ENCODE measurements at places on chromosomes 7 and 10. TPM values are rescaled to one million over a fixed set of nuclear protein-coding genes. Genes with fewer than 3 reads are reported as not detected.

DNA sequence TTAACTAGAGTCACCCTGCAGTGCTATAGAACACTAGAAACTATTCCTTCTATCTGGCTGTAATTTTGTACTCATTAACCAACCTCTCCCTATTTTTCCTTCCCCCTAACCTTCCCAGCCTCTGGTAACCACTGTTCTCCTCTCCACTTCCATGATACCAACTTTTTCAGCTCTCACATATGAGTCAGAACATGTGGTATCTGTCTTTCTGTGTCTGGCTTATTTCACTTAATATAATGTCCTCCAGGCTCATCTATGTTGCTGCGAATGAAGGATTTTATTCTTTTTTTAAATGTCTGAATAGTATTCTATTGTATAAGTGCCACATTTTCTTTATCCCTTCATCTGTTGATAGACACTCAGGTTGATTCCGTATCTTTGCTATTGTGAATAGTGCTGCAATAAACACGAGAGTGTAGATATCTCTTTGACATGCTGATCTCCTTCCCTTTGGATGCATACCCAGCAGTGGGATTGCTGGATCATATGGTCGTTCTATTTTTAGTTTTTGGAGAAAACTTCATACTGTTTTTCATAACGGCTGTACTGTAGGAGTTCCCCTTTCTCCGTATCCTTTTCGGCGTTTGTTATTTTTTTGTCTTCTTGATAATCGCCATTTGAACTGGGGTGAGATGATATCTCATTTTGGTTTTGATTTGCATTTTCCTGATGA is 101.4 kb downstream of the FAM107B start:
- H3K4me3 ChIP-seq: no peak overlapping the region
- H3K36me3 ChIP-seq: no peaks in the 10 kb centered on the region
- H3K4me1 ChIP-seq: peaks cover 42% of the 10 kb centered on the region
- no peaks in the 10 kb centered on the region for H3K27me3 ChIP-seq

WIPF3 gene
- total RNA-seq: 0.41 TPM

GRCh38 chr7:148819697-148820360 is 64.3 kb downstream of the EZH2 start:
- no peak for DNase-seq
- H3K27me3 ChIP-seq: no peaks in the 10 kb centered on the region
- no peak overlapping the region for H3K4me3 ChIP-seq
- H3K36me3 ChIP-seq: no peaks in the 10 kb centered on the region

SFRP5 gene
- total RNA-seq: 3.8 TPM

DNA sequence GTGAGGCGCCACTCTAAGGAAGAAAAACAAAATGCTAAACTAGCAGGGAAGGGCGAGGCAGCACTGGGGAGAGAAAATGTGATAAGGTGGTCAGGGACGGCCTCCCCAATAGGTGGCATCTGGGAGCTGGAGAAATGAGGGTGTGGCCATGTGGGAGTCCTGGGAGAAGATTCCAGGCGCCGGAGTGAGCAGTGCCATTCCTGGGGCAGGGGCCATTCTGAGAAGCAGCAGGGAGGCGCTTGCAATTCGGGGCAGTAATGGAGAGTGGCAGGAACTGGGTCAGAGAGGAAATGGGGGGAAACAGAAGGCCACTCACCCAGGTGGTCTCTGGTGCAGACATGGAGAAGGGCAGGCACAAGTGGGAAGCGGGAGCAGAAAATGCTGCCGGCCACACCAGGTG is 61.8 kb upstream of the LRRC18 start:
- DNase-seq: no peak
- no peak overlapping the region for H3K27ac ChIP-seq
- H3K4me1 ChIP-seq: no peaks in the 10 kb centered on the region
- H3K4me3 ChIP-seq: no peak overlapping the region

- no peak overlapping the region for H3K27ac ChIP-seq
- H3K36me3 ChIP-seq: no peaks in the 10 kb centered on the region
- no peaks in the 10 kb centered on the region for H3K4me1 ChIP-seq
- H3K27me3 ChIP-seq: no peaks in the 10 kb centered on the region
- no peak for DNase-seq
- no peak overlapping the region for H3K4me3 ChIP-seq
These were observed 237.9 kb downstream of the ADARB2 start for GRCh38 chr10:1499359-1499957.

GRCh38 chr10:86711513-86712316 is 43.4 kb downstream of the LDB3 start:
- peaks cover 15% of the 10 kb centered on the region for H3K4me1 ChIP-seq
- peak; percentile 56 for DNase-seq
- no peaks in the 10 kb centered on the region for H3K36me3 ChIP-seq

- H3K36me3 ChIP-seq: no peaks in the 10 kb centered on the region
- no peak for DNase-seq
- H3K4me1 ChIP-seq: no peaks in the 10 kb centered on the region
These were observed 170.8 kb upstream of the KMT2E start for GRCh38 chr7:104843198-104843597.

GRCh38 chr7:10192074-10192473 is 781.6 kb upstream of the PHF14 start:
- no peak overlapping the region for H3K27ac ChIP-seq
- no peak overlapping the region for H3K4me3 ChIP-seq
- no peak for DNase-seq
- no peaks in the 10 kb centered on the region for H3K27me3 ChIP-seq

DNA sequence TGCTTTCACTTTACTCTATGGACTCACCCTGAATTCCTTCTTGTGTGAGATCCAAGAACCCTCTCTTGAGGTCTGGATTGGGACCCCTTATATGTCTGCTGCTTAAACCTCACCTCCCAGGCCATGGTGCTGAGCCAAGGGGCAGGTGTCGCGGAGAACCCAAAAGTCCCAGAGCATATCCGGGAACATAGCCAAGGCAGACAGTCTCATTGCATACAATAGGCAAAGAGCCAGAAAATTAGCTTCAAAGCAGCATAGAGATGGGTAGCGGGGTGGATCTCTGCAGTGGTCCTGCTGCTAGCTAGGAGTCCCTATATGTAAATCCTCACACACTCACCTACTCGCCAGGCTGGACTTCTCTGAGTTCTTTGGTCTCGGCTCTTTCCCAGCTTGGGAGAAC is 5.5 kb downstream of the CCL24 start:
- no peak overlapping the region for H3K27ac ChIP-seq
- no peaks in the 10 kb centered on the region for H3K36me3 ChIP-seq
- DNase-seq: no peak
- H3K4me3 ChIP-seq: no peak overlapping the region
- no peaks in the 10 kb centered on the region for H3K4me1 ChIP-seq

DNA sequence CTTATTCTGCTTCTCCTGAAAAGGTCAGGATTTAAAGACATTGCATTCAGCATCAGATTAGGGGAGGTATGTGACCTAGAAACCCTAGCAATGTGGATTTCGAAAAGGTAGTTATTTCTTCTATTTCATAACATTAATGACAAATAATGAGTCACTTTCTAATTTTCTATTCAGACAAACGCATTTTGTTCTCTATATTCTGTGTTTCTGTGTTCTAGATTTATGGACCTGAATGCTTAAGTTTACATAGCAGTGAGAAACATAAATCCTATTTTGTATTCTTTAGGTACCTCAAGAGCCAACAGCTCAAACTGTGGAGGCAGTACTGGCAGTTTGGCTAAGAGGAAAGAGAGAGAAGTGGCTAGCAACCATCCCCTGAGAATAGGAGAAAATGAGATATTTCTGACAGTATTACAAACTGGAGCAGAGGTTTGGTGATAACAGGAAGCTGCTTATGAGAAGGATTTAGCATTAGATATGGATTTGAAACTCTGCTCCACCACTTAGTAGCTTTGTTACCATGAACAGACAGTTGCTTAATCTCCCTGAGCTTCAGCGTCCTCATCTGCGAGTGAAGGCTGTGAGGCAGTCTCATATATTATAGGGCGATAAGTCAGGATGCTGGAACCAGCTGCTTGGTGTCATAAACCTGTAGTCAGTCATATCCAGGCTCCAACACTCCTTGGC is 28.2 kb downstream of the CDK14 start:
- no peak overlapping the region for H3K4me3 ChIP-seq
- H3K27ac ChIP-seq: no peak overlapping the region
- no peaks in the 10 kb centered on the region for H3K36me3 ChIP-seq
- H3K27me3 ChIP-seq: no peaks in the 10 kb centered on the region

DNA sequence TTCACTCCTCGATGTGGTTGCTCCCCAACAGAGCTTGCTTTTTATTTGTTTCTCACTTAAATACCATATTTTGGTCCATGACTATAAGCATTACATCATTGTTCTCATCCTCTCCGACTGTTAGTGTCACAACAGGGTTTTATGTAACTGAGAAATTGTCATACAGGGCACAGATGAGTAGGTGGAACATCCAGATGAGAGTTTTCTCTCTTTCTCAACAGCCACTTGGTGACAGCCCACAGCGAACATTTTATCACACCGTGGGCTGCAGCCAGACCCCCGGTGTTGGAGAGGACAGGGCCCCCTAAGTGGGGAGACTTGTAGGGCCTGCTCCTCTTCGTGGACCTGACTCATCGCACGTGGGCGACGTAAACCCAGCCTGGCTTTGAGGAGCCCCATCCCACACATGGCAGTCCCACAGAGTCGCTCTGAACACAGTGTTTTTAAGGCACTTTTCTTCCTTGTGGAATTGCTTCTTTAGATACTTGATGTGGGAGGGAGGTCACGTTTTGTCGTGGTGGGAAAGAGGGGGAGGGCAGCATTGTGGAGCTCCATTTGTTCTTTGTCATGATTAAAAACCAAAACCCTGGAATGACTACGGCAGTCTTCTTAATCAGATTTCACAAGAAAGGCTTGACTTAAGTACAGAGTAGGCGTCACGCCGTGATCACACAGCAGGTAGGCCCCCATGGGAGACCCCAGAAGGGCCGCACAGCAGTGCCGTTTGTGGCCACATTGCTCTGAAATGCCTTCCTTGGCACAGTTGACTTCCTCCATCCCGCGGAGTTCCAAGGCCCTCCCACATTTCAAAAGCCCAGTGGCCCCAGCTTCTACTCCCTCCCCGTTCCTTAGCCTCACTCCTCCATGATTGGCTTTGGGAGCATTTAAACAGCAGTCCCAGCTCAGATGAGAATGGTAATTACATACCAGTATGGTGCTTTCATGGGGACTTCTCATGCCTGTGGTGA is 220.6 kb downstream of the CCDC3 start:
- no peaks in the 10 kb centered on the region for H3K4me1 ChIP-seq
- no peak overlapping the region for H3K4me3 ChIP-seq
- no peaks in the 10 kb centered on the region for H3K27me3 ChIP-seq
- no peaks in the 10 kb centered on the region for H3K36me3 ChIP-seq

DNA sequence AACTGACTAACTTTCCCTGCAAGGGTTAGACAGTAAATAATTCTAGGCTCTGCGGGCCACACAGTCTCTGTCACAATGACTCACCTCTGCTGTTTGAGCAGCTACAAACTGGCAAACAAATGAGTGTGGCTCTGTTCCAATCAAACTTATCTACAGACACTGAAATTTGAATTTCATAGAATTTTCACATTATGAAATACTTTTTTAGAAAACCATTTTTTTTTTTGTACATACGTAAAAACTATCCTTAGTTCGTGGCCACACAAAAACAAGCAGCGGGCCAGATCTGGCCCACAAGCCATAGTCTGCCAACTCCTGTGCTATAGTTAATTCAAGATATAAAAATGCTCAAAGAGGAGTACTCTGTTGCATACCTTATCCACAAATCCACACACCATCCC is 32.6 kb downstream of the PIP4K2A start:
- DNase-seq: no peak
- H3K4me3 ChIP-seq: no peak overlapping the region
- peak overlapping the region; percentile 7 for H3K27ac ChIP-seq
- peaks cover 52% of the 10 kb centered on the region for H3K4me1 ChIP-seq
- no peaks in the 10 kb centered on the region for H3K36me3 ChIP-seq
- no peaks in the 10 kb centered on the region for H3K27me3 ChIP-seq

Measured in transverse colon (tissue), 4 donors.